ENCODE measurements at places on chromosomes 16 and 17.

DNA sequence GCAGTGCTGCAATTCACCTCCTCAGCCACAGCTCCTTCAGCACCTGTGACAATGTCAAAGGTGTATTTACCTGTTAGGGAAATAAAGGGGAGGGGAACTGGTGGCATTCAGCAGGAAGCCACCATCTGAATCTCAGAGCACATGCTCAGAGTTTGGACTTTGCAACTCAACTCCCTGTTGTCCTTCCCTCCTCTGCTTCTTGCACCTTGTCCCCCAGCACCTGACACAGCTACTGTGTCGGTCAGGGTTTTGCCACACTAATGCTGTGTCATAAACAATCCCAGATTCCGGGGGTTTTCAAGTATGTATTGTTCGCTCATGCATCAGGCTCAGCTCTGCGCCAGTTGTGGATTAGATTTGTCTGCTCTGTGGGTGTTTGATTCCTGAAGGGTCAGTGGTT, 43.7 kb downstream of the HSBP1 start:
- no peak for DNase-seq

- DNase-seq, result no peak
These were observed 18.7 kb downstream of the KRT9 start for GRCh38 chr17:41553176-41553575.

DNA sequence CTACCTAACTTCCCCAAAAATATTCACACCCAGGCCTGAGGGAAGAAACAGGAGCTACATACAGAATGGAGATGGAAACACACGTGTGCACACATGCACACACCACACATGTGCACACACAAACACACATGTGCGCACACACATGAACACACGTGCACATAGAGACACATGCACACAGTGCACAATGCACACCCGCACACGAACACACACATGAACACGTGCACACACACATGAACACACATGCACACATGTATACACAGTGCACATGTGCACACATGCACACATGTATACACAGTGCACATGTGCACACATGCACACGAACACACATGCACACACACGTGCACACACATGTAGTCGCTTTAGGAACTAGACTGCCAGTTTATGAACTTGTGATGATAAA, 18.8 kb downstream of the CA5A start:
- no peak for DNase-seq

- no peak for DNase-seq
These were observed 201.5 kb downstream of the KCNJ2 start for GRCh38 chr17:70370816-70371215.

- DNase-seq, result no peak
These were observed 55.2 kb downstream of the CDH11 start for GRCh38 chr16:65066651-65067050.

DNA sequence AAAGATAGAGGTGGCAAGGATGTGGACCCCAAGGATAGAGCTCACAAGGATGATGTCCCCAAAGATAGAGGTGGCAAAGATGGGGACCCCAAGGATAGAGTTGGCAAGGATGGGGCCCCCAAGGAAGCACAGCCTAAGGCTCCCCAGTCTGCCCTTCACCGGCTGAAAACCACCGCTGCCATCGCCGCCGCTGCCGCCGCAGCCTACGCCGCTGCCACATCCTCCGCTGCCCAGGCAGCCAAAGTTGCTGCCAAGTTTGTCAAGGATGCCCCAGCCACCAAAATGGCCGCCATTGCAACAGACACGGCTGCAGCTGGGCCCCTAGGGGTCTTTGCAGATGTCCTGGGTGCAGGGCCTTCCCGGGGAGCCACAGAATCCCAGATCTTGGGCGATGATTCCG, 19.9 kb downstream of the C16orf96 start:
- DNase-seq, result no peak

- no peak for DNase-seq
These were observed 107.3 kb upstream of the CDH5 start for GRCh38 chr16:66258916-66259845.
